ENCODE measurements at places on chromosomes 4 and X. TPM values are rescaled to one million over a fixed set of nuclear protein-coding genes. Genes with fewer than 3 reads are reported as not detected.

F8A2 gene
- total RNA-seq = 90.8 TPM

ADH1B gene
- total RNA-seq = 148 TPM

MAGEB10 gene
- not detected for total RNA-seq

SPANXD gene
- total RNA-seq = not detected

CAPN6 gene
- 1.1 TPM for total RNA-seq

YY2 gene
- 1.6 TPM for total RNA-seq

DHX15 gene
- 203 TPM for total RNA-seq

DNA sequence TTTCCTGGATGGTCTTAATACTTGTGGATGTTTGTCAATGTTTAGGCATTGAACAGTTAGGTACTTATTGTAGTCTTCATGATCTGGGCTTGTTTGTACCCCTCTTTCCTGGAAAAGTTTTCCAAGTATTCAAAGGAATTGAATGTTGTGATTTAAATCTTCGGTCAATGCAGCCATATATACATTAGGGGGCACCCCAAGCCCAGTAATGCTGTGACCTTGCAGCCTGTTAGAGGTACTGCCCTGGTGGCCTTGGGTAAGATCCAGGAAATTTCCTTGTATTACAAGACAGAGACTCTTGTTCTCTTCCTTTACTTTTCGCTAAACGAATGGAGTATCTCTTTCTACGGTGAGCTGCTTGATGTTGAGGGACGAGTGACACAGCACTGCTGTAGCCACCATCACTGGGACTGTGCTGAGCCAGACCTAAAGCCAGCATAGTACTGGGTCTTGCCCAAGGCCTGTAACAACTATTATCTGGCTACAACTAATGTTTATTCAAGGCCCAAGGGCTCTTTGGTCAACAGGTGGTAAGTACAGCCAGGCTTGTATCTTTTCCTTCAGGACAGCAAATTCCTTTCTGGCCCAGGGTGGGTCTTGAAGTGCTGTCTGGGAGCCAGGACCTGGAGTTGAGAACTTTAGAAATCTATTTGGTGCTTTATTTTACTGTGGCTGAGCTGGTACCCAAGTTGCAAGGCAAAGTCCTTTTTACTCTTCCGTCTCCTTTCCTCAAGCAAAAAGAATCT lies 118.3 kb upstream of the ATOH1 start:
- H3K4me1 ChIP-seq = no peaks in the 10 kb centered on the region
- H3K27ac ChIP-seq = no peak overlapping the region
- no peak for DNase-seq
- H3K4me3 ChIP-seq = no peak overlapping the region

- no peaks in the 10 kb centered on the region for H3K27me3 ChIP-seq
- no peak for DNase-seq
- no peak overlapping the region for H3K27ac ChIP-seq
- H3K4me3 ChIP-seq = no peak overlapping the region
- H3K36me3 ChIP-seq = no peaks in the 10 kb centered on the region
Measured at GRCh38 chrX:40875476-40875875, 140.1 kb upstream of the MED14 start.

DNA sequence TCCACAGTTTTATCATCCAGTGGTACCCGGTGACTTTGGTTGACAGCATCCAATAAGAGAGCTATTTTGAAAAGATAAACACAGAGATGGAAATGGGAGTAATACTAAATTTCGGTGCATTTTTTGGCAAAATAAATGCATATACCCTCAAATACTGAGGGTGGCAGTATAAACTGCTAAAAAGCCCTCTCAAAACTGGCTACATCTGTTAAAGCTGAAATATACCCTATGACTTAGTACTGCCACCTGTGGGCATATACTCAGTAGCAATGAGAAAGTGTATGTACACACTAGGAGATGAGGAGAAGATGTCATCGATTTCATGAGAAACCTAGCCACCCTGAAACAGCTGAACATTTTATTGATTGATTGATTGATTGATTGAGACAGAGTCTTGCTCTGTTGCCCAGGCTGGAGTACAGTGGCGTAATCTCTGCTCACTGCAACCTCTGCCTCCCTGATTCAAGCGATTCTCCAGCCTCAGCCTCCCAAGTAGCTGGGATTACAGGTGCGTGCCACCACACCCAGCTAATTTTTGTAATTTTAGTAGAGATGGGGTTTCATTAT lies 12.2 kb upstream of the TMEM128 start:
- no peak for DNase-seq
- peaks cover 10% of the 10 kb centered on the region for H3K4me1 ChIP-seq
- H3K27me3 ChIP-seq = no peaks in the 10 kb centered on the region
- no peaks in the 10 kb centered on the region for H3K36me3 ChIP-seq
- no peak overlapping the region for H3K27ac ChIP-seq
- no peak overlapping the region for H3K4me3 ChIP-seq

GRCh38 chr4:187149229-187149945 lies 425.7 kb upstream of the FAT1 start:
- H3K36me3 ChIP-seq = no peaks in the 10 kb centered on the region
- no peaks in the 10 kb centered on the region for H3K27me3 ChIP-seq
- H3K4me3 ChIP-seq = no peak overlapping the region
- H3K27ac ChIP-seq = no peak overlapping the region

GRCh38 chr4:163108614-163109013 lies 58.1 kb downstream of the NAF1 start:
- no peak for DNase-seq
- no peak overlapping the region for H3K27ac ChIP-seq
- no peaks in the 10 kb centered on the region for H3K4me1 ChIP-seq
- H3K27me3 ChIP-seq = no peaks in the 10 kb centered on the region
- H3K4me3 ChIP-seq = no peak overlapping the region

DNA sequence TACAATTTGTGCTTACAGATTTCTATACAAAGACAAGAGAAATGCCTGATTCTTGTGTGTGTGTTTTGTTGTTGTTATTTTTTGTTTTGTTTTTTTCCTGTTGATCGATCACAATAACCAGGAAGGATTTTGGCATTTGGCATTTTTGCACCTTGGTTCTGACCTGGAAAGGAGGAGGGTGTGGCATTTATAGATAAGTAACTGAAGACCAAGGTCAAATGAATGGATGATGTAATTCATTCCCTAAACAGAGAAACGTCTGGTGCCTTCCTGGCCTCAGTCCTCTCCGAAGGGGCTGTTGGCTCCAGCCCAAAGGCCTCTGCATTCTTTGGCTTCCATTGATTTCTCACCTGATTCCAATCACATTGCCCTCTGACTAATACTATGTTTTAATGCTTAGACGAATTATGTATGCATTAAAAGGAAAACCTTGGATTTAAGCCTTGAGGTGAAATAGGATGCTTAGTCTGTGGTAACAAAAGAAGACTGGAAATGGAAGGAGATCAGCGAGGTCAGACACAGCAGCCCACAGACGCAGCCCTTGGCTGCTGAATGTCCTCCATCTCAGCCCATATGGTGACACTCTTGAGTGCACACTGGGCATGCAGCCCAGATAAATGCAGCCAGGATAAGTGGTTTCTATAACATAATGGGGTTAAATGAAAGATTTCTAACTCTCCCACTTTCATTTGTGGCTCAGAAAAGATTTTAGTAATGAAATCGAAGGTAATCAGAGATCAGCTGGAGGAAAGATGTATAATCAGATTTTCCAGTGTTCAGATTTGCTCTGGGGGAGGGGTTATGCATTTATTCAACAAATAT lies 60.5 kb upstream of the TRIM2 start:
- H3K27ac ChIP-seq = peak overlapping the region; percentile 23
- H3K4me1 ChIP-seq = peaks cover 7% of the 10 kb centered on the region
- DNase-seq = peak; percentile 29
- H3K27me3 ChIP-seq = no peaks in the 10 kb centered on the region

GRCh38 chr4:97624204-97624603 lies 519.1 kb downstream of the STPG2 start:
- H3K27me3 ChIP-seq = no peaks in the 10 kb centered on the region
- H3K4me3 ChIP-seq = no peak overlapping the region
- H3K36me3 ChIP-seq = no peaks in the 10 kb centered on the region
- no peak overlapping the region for H3K27ac ChIP-seq

- no peak overlapping the region for H3K27ac ChIP-seq
- H3K27me3 ChIP-seq = no peaks in the 10 kb centered on the region
- no peak for DNase-seq
- no peak overlapping the region for H3K4me3 ChIP-seq
Measured at GRCh38 chrX:130184168-130184567, 12.4 kb downstream of the RAB33A start.

DNA sequence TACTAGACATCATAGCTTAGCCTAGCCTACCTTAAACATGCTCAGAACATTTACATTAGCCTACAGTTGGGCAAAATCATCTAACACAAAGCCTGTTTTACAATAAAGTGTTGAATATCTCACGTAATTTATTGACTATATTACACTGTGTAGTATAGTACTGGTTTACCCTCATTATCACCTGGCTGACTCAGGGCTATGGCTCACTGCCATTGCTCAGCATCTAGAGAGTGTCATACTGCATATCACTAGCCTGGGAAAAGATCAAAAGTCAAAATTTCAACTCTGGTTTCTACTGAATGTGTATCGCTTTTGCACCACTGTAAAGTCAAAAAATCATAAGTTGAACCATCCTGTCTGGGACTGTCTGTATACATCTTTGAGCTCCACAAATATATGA lies 78.6 kb downstream of the CEP44 start:
- no peaks in the 10 kb centered on the region for H3K36me3 ChIP-seq
- DNase-seq = no peak
- H3K27me3 ChIP-seq = no peaks in the 10 kb centered on the region
- no peak overlapping the region for H3K27ac ChIP-seq
- H3K4me3 ChIP-seq = no peak overlapping the region

- H3K4me3 ChIP-seq = no peak overlapping the region
- no peaks in the 10 kb centered on the region for H3K4me1 ChIP-seq
- peaks cover 17% of the 10 kb centered on the region for H3K36me3 ChIP-seq
- H3K27me3 ChIP-seq = no peaks in the 10 kb centered on the region
- DNase-seq = peak; percentile 90
Measured at GRCh38 chr4:82462415-82462831, 32.0 kb downstream of the ENOPH1 start.

GRCh38 chr4:8317474-8317873 lies 47.9 kb downstream of the HTRA3 start:
- no peaks in the 10 kb centered on the region for H3K27me3 ChIP-seq
- DNase-seq = no peak
- no peaks in the 10 kb centered on the region for H3K36me3 ChIP-seq

GRCh38 chrX:31092476-31092875 lies 20.6 kb upstream of the FTHL17 start:
- no peak for DNase-seq
- H3K4me1 ChIP-seq = no peaks in the 10 kb centered on the region
- H3K27ac ChIP-seq = no peak overlapping the region
- H3K36me3 ChIP-seq = no peaks in the 10 kb centered on the region

GRCh38 chr4:5923376-5923775 lies 30.5 kb upstream of the CRMP1 start:
- H3K4me1 ChIP-seq = no peaks in the 10 kb centered on the region
- H3K27me3 ChIP-seq = peaks cover 12% of the 10 kb centered on the region
- DNase-seq = no peak
- no peak overlapping the region for H3K27ac ChIP-seq
- H3K4me3 ChIP-seq = no peak overlapping the region

DNA sequence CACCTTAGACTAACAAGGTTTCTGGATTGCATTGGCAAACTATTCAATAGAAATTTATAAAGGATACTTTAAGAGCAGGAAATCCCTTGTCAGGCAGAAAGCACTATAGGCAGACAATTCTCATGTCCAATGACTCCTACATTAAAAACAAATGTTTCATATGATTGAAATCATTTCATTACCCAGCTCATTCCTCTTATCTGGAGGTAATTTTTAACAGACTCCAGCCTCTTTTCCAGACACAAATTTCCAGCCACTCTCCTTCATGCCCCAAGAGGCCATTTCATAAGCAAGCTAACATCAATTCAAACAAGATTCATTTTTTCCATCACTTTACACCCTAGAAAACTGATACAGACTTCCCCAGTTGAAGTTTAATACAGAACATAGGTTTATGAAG lies 495.1 kb upstream of the FRG1 start:
- H3K4me1 ChIP-seq = no peaks in the 10 kb centered on the region
- DNase-seq = no peak
- H3K27ac ChIP-seq = no peak overlapping the region
- H3K36me3 ChIP-seq = no peaks in the 10 kb centered on the region
- H3K4me3 ChIP-seq = no peak overlapping the region

GRCh38 chr4:3445829-3446545 lies 4.2 kb downstream of the HGFAC start:
- H3K4me3 ChIP-seq = no peak overlapping the region
- no peak overlapping the region for H3K27ac ChIP-seq
- no peaks in the 10 kb centered on the region for H3K27me3 ChIP-seq
- H3K4me1 ChIP-seq = no peaks in the 10 kb centered on the region

- H3K4me1 ChIP-seq = peaks cover 14% of the 10 kb centered on the region
- peak overlapping the region; percentile 87 for H3K27ac ChIP-seq
- H3K36me3 ChIP-seq = no peaks in the 10 kb centered on the region
- H3K27me3 ChIP-seq = no peaks in the 10 kb centered on the region
Measured at GRCh38 chrX:76148041-76148665, 24.7 kb upstream of the PBDC1 start.

- no peak overlapping the region for H3K27ac ChIP-seq
- H3K4me3 ChIP-seq = no peak overlapping the region
- no peaks in the 10 kb centered on the region for H3K27me3 ChIP-seq
- no peaks in the 10 kb centered on the region for H3K36me3 ChIP-seq
- DNase-seq = no peak
Measured at GRCh38 chr4:142544039-142544438, 302.1 kb downstream of the INPP4B start.

DNA sequence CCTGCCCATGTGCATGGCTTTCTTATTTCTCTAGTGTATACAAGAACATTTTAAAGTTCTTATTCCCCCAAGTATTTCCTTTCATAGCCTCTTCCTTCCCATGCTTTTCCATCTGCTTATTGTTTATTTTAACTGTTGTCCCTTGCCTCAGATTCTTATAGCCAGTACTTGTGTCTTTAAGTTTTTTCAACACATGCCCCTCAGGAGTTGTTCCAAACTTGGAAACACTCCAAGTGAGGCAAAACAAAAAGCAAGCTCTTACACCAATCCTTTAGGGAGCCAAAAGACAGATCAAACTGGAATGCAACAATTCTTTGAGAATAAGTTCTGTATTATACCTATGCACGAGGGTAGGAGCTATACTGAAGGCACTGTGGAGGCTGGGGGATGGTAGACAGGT lies 222.0 kb upstream of the STK26 start:
- H3K4me3 ChIP-seq = no peak overlapping the region
- H3K27me3 ChIP-seq = no peaks in the 10 kb centered on the region
- H3K27ac ChIP-seq = no peak overlapping the region
- DNase-seq = no peak
- no peaks in the 10 kb centered on the region for H3K36me3 ChIP-seq
- H3K4me1 ChIP-seq = no peaks in the 10 kb centered on the region

DNA sequence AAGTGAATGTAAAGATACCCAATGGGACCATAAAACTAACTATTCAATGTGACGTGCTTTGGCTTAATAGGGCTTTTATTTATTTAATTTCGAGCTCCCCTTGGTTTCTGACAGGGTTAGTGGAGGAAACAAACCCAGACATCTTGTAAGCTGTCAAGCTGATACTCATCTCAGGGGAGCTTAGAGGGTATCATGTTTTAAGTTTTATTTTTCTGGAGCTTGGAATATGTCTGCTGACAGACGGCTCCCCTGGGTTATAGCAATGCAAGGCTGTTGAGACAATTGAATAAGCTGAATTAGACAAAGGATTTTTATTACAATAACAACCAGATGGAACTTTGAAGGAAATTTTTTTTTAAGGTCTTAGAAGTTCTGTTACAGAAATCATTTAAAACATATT lies 456.5 kb downstream of the IL1RAPL1 start:
- no peaks in the 10 kb centered on the region for H3K27me3 ChIP-seq
- H3K4me1 ChIP-seq = no peaks in the 10 kb centered on the region
- H3K4me3 ChIP-seq = no peak overlapping the region
- DNase-seq = no peak
- no peak overlapping the region for H3K27ac ChIP-seq
- no peaks in the 10 kb centered on the region for H3K36me3 ChIP-seq
